ENCODE measurements at places on chromosomes 4 and X.

GRCh38 chrX:71195964-71196649, 26.9 kb upstream of the GJB1 start:
- DNase-seq: no peak

GRCh38 chr4:8830611-8831200, 40.9 kb downstream of the HMX1 start:
- DNase-seq: no peak

DNA sequence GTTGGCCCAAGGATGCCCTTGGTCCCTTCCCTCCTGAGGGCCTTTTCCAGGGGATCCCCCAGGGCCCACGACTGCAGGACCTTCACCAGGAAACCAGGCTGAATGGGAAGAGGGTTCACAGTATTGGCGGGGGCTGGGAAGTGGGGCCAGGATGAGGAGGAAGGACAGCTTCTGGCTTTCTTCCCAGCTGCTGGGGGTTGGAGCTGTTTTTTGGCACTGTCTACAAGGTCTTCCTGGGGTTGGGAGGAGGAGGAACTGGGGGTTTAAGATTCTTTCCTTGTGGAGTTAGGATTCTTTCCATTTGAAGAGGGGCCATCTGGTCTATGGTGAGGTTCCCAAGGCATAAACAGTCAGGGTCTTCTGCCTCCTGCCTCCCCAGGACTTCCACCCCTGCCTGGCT, 64.8 kb downstream of the KIF4A start:
- DNase-seq: no peak

DNA sequence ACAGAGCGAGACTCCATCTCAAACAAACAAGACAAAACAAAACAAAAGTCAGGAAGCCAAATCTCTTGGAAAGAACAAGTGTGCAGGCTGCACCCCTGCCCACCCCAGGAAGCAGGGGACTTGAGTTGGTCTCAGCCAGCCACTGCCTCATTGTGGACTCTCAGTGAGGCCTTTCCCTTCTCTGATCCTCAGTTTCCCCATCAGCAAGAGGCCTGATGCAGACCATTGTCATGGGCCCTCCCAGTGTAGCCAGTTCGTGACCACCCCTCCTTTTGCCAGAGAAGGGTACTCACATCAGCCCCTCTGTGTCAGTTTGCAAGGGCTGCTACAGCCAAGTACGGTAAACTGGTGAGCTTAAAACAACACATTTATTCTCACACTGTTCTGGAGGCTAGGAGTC, 48.9 kb upstream of the MAMLD1 start:
- DNase-seq: no peak

DNA sequence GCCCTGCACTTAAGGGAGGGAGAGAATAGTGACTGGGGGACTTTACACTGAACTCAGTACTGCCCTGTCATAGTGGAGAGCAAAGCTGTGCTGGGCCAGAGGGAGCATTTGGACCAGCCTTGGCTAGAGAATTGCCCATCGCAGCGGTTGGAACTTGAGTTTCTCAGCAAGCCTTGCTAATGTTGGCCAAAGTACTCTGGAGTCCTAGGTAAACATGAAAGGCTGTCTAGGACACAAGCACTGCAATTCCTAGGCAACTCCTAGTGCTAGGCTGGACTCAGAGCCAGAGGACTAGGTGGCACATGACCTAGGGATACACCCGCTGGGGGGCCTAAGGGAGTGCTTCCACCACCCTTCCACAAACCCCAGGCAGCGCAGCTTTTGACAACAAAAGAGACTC, 15.0 kb downstream of the MED14 start:
- DNase-seq: no peak

- no peak for DNase-seq
These were observed 188.2 kb downstream of the GC start for GRCh38 chr4:71595576-71596108.

DNA sequence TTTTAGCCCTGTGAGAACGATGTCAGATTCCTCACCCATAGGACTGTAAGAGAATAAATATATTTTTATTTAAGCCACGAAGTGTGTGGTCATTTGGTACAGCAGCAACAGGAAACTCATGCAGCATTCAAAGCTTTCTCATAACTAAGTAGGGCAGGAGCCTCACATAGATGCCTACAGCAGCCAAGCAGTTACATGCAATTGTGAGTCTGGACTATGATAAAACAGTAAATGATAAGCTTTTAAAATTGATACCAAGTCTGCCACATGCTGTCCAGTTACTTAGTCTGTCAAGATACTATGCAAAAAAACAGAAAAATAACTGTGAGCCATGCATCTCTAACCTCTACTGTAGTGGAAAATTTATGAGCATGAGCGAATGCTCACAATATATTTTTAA, 359.6 kb downstream of the HS3ST1 start:
- no peak for DNase-seq

- no peak for DNase-seq
These were observed 52.6 kb upstream of the CITED1 start for GRCh38 chrX:72358313-72358712.

DNA sequence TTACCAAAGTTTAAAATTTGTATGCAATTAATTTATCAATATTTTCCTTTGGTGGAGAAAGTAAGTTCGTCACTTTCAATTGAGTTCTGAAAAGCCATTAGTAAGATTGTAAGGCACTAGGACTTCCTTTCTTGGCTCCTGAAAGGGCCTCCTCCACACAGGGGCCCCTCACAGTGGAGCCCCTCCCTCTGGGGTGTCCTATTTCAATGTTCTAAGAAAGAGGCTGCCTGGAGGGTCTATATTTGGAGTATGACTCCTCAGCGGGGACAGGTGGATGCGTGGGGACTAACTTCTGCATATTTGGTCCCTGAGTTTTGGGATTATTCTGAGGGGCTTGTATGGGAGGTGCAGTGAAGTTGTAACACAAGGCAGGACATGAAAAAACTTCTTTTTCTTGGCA, 1.6 kb upstream of the ARMCX4 start:
- no peak for DNase-seq

- no peak for DNase-seq
These were observed 34.2 kb downstream of the ATXN3L start for GRCh38 chrX:13285693-13286092.

- no peak for DNase-seq
These were observed 72.4 kb downstream of the NRK start for GRCh38 chrX:105894721-105895120.

- no peak for DNase-seq
These were observed 515.4 kb upstream of the ATOH1 start for GRCh38 chr4:93313197-93313596.

GRCh38 chrX:16018291-16018690, 105.1 kb upstream of the GRPR start:
- DNase-seq: no peak

- DNase-seq: no peak
These were observed 266.3 kb downstream of the PDGFC start for GRCh38 chr4:156705311-156705710.

- DNase-seq: no peak
These were observed at the start of gene TLR1 for GRCh38 chr4:38804654-38805295. TLR1 (minus strand) TSS chr4:38804791; CDS start chr4:38798831, 5,960 bp downstream.

Data from activated T-helper 1 cell treated with anti-CD3 and anti-CD28 coated beads, Interleukin-2, amount 50 U/mL, for 16 hours (primary cell).